ENCODE measurements at places on chromosomes 5 and 9.

DNA sequence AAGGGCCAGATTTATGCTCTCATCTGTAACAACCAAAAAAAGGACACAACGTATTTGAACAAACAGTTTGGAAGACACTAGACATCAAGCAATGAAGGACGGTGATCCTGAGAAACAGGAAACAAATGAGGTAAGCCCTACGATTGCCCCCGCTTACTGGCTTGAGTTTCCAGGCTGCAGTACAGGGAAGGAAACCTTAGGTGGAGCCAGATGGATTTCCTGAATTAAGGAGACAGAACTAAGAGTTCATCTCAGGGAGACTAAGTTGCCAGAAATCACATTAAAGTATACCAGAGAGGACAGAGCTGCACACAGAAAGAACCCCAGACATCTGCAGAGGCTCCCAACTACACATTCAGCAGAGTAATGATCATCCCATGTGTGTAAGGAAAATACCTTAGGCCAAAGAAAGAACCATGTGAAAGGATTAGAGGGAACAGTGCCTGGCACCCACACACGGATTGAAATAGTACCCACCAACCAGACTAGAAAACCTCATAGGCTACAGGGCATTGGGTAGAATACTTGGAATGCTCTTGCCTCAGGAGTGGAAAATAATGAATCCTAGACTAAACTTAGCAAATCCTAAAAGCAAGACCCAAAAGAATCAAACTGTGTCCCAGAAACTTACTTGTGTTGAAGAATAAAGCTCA is 99.3 kb upstream of the NIPBL start:
- DNase-seq, result no peak

GRCh38 chr5:36373527-36374086 is 71.9 kb upstream of the RANBP3L start:
- no peak for DNase-seq

- no peak for DNase-seq
These were observed 1.1 kb downstream of the TIGD6 start for GRCh38 chr5:149999359-149999758.

DNA sequence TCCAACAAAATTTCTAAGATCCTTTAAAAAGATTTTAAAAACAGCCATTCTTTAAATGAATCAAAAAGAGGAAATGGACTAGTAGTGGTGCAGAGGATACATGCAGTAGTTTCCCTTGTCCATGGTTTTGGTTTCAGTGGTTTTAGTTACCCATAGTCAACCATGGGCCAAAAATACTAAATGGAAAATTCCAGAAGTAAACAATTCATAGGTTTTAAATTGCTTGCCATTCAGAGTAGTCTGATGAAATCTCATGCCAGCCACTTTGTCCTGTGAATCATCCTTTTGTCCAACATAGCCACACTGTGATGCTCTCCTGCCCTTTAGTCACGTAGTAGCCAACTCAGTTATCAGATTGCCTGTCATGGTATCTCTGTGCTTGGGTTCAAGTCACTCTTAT is 286.1 kb downstream of the ANXA1 start:
- DNase-seq, result no peak

DNA sequence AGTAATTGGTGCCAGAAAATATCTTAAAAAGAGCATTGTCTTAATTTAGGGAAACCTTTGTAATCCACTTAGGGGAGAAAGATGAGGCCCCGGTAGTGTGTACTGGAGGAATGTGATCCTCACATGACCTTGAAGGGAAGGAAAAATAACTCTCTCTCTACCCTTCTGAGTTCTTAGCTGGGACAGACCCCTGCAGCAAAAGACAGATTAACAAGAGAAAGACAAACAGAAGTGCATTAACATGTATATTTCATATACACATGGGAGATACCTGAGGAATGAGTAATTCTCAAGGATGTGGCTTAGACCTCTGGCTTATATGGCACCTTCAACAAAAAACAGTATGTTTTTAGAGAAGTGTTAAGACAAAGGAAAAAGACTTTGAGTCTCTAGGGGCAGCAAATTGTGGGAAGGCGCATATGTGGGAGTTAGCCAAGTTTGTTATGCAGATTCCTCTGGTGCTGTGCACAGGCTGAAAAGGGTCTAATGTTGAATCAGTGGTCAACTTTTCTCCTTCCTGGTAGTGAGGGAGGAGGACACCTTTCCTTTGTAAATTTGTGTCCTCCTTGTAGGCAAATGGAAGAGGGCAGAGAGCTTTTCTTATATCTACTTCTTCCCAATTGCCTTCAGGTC is 138.8 kb downstream of the LRRC70 start:
- no peak for DNase-seq

DNA sequence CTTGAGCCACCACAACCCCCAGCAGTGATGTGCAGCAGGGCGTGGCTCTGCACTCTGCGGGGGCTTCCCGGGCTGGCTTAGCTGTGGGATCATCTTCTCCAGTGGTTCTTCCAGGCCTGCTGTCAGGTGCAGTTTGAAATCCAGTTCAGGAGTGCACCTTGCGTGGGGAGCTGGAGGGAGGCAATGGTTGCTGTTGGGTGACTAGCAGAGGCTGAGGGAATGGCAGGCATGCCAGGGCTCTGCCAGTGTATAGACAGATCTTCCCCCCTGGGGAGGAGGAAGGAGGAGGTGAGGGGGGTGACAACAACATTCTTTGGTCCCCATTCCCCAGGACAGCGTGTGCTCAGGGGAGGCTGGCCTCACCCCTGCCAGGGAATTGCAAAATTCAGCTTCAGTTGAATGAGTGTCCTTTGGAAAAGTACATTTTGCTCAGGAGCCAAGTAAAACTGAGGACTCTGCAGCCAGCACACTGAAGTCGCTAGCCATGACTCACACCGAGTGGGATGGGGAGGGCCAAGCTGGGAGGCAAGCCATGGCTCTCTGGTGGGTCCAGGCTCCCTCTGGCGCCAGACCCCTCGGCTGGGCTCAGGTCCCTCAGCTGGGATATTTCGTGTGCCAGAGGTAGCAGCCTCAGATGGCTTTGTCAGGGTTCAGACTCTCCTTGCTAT is 35.0 kb downstream of the ERGIC1 start:
- no peak for DNase-seq

DNA sequence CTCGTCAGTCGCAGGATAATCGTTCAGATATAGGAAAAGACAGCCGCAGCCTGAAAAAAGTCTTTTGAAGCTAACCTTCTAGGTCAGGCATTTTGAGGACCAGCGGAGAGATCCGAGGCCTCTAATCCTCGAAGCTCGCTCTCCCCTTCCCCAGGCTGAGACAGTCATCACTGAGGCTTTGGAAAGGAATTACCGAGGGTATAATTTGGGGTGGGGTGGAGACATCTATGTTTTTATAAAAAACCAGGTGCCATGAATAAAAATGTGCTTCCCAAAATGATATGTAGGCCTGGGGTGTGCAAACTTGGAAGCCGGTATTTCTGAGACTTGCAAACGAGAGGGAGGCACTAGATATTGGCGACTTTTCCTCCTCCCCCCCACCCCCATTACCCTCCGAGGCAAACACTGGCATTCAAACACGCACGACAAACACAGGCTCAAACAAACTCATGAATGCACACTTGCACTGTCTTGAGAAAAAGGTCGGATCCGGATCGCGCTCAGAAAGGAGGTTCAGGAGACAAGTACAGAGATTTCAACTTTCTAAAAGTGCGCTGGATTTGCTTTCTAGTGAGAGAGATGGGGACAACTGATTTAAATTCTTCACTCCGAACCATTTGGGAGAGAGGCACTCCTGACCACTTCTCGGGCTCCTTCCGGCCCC is 935 bp upstream of the MSX2 start:
- DNase-seq, result no peak

- DNase-seq, result no peak
These were observed 28.5 kb downstream of the DPYSL3 start for GRCh38 chr5:147481376-147481775.

GRCh38 chr5:115391780-115392179 is 95.3 kb upstream of the CCDC112 start:
- DNase-seq, result no peak

GRCh38 chr9:37398464-37399025 is 24.0 kb upstream of the GRHPR start:
- DNase-seq, result no peak

GRCh38 chr5:109769597-109770291 is 80.0 kb downstream of the MAN2A1 start:
- no peak for DNase-seq

DNA sequence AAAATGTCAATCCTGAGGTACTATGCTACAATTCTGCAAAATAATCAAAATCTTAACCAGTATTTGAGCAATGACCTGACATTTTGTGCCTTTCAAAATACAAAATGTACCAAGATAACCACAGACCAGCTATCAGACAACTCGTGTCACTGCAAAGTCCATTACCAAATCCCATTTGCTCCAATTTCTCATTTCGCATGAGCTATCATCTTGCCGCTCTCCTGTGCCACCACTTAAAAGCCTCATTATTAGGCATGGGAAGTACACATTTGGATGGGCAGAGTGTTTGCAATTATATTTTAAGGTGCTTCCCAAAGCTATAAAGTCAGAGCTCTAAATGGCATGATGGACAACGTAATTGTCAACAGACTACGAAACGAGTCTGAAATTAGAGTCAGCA is 205.2 kb downstream of the AGTPBP1 start:
- no peak for DNase-seq

- DNase-seq, result no peak
These were observed 155.5 kb downstream of the RXRA start for GRCh38 chr9:134481762-134482161.

DNA sequence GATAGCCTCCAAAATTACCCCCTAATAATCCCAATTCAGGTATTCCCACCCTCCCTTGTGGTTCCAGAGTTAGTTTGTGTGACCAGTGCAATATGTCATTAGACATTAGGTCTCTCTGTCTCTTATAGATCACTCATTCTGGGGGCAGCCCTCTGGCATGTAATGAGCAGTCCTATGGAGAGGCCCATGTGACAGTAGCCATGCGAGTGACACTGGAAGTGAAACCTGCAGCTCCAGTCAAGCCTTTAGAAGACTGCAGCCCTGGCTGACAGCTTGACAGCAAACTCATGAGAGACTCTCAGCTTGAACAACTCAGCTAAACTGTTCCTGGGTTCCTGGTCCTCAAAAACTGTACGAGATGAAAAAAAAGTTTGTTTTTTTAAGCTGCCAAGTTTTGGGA is 54.0 kb upstream of the HSPB3 start:
- no peak for DNase-seq

DNA sequence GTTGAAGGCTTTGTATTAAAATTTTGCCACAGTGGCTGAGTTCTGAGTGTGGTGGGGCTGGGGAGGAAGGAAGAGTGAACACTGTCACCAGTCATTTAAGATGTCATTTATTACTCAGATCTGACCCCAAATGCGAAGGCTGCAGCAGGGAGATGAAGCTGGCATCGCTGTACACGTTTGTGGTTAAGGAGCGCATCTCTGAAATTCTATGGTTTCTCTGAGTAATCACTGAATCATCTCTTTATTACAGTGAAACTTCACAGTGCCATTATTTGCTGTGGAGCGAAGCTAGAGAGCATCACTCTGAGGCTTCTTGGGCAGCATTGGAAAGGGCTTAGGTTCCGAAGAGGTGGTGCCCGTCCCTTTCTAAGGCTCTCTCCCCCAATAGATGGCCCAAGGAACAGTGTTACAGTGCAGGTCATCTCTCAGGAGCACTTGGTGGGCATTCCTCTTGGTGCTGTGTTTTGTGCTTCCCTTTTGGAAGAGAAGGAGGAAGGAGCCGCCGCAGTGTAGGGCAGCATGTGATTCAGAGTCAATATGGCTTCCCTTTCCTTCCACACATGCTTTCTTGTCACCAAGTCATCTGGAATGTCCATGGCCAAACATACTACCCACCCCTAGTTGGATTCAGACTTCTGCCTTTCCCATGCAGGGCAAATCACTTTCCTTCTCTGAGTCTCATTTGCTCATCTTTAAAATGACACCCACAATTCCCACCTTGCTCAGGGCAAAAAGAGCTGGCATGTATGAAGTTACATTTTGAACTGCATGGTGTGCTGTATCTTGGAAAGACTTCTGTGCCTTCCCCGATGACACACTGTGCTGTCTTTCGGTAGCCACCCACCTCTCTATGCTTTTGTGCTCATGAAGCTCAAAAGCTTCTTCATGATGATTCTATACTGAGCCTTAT is 9.3 kb upstream of the TEX48 start:
- DNase-seq, result peak; percentile 62

GRCh38 chr9:23447944-23448343 is 378.1 kb downstream of the ELAVL2 start:
- DNase-seq, result no peak

GRCh38 chr5:39503155-39503554 is 78.4 kb upstream of the DAB2 start:
- DNase-seq, result no peak

DNA sequence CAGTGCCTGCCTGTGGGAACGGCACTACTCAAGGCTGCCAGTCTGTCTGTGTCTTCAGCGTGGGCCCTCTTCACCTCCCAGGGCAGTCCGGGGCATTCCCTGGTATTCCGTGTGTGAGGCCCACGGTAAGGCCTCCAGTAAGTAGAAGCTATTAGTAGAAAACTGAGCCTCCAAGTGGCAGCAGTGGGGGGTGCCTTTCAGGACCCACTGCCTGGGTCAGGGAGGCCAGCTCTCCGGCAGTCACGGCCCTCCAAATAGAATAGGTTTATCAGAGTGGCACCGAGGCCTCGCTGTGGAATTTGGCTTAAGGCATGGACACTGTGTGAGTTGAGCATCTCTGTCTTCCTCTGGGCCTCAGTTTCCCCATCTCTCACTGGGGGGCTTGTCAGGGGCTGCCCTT is 23.1 kb downstream of the ADAMTSL2 start:
- DNase-seq, result no peak

- no peak for DNase-seq
These were observed 19.5 kb upstream of the GOLGA1 start for GRCh38 chr9:124960409-124960752.

GRCh38 chr5:74638544-74638969 is 2.0 kb downstream of the ENC1 start:
- no peak for DNase-seq

GRCh38 chr9:94600715-94601114 is 7.1 kb upstream of the FBP2 start:
- no peak for DNase-seq

DNA sequence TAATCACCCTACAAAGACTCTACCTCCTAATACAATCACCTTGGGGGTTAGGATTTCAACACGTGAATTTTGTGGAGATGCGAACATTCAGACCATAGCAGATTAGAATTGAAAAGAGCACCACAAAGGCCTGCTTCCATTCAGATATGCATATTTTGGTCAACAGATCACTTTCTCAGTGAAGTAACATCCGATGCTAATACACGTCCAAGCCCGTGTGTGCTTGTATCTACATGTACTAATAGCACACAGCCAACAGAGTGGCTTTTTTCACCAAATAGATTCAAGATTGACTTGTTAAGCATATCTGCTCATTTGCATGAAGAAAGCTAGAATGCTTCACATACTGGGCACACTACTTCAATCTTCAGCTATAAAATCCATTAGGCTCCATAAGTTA is 35.6 kb upstream of the SSBP2 start:
- no peak for DNase-seq

GRCh38 chr5:178077751-178078150 is 35.6 kb upstream of the N4BP3 start:
- DNase-seq, result no peak

All from activated gamma-delta T cell treated with Interleukin-2 at 50 U/mL for 16 hours (primary cell).